Caco-2 (cell line): ENCODE measurements at places on chromosomes 7 and 10. TPM values are rescaled to one million over a fixed set of nuclear protein-coding genes. Genes with fewer than 3 reads are reported as not detected.

DNA sequence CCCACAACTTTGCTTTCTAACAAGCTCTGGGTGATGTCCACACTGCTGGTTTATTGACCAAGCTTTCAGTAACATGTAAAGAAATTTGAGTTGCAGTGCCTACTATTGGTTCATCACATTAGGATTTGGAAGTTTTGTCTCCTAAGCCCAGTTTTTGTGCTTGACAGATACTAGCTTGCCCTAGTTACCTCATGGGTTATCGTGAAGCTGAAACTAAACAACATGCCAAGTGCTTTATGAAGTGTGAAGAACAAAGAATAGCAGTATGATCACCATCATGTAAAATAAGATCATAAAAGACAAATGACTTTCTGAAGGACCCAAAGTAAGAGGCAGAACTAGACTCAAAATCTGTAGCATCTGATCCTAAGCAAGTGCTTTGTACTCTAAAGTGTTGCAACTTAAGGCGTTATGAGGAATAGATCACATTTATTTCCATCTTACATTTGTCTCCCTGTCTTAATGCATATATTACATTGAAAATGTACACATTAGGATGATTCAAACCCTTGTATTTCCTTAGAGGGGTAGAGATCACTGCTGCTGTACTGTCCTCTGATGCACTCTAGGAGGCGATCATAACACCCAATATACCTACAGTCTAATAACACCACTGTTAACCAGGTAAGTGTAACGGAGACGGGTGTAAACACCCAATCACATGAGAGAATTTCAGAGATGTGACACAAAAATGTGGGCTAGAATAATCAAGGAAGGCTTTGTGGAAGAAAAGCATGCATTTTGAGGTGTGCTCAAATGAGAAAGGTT, 71.3 kb downstream of the NRCAM start:
- H3K27me3 ChIP-seq = no peaks in the 10 kb centered on the region
- no peak overlapping the region for H3K27ac ChIP-seq
- H3K36me3 ChIP-seq = no peaks in the 10 kb centered on the region
- no peaks in the 10 kb centered on the region for H3K4me1 ChIP-seq

DNA sequence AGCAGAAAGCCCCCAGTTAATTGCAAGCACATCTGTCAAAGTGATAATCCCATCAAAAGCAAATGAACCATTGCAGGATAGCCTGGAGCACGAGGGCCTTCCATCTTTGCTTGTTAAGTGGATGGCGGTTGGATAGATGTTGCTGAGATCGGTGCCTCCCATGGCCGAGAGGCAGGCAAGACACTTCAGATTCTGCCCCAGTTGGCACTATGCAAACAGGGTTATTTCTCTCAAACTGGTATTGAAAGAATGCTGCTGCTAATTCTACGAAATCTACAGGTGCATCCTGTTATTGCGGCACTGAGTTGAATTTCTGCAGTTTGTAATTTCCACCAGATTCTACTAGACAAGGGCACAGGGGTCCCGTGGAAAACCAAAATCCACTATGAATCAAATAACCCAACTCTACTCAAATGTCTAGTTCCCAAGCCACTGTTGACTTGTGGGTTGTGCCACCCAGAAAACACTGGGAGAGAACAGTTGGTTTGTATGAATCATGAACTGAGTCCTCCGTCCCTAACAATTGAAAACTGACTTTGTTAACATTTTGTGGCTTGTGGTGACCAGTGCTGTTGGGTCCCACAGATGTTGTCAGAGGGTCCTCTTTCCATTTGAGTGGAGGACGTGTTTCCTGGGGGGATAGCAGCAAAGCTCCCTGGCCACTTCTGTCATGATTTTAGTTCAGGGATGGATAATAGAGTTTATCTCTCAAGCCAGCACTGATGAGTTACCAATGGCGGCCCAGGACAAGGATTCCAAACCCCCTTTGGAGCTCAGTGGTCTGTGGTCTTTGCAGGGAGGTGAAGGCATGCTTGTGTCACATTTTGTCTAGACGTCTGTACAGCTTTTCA, 7.1 kb upstream of the IL2RA start:
- H3K27me3 ChIP-seq = peaks cover 1% of the 10 kb centered on the region; the same call in 1 of the 2 replicates
- no peaks in the 10 kb centered on the region for H3K36me3 ChIP-seq
- no peak overlapping the region for H3K4me3 ChIP-seq
- DNase-seq = no peak
- no peaks in the 10 kb centered on the region for H3K4me1 ChIP-seq

DNA sequence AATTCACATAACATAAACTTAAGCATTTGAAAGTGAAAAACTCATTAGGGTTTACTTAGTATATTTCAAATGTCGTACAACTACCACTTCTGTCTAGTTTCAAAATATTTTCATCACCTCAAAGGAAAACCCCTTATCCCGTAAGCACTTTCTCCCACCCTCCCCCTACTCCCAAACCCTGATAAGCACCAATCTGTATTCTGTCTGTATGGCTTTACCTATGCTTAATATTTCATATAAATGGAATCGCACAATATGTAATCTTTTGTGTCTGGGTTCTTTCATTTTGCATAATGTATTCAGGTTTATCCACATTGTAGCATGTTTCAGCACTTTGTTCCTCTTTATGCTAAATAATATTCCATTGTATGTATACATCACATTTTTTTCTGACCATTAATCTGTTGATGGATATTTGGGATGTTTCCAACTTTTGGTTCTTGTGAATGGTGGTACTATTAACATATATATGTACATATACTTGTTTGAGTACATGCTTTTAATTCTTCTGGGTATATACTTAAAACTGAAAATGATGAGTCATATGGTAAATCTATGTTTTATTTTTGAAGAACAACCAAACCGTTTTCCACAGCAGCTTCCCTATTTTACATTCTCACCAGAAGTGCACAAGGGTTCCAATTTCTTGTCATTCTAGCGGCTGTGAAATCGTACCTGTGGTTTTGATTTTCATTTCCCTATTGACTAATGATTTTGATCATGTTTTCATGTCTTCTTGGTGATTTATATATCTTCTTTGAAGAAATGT, 6.2 kb upstream of the STARD3NL start:
- H3K27me3 ChIP-seq = no peaks in the 10 kb centered on the region
- no peaks in the 10 kb centered on the region for H3K36me3 ChIP-seq
- no peaks in the 10 kb centered on the region for H3K4me1 ChIP-seq
- DNase-seq = no peak

GRCh38 chr7:108345710-108346336, 110.4 kb downstream of the NRCAM start:
- H3K27ac ChIP-seq = no peak overlapping the region
- H3K4me1 ChIP-seq = peaks cover 45% of the 10 kb centered on the region
- H3K27me3 ChIP-seq = no peaks in the 10 kb centered on the region
- DNase-seq = no peak
- H3K4me3 ChIP-seq = no peak overlapping the region

- DNase-seq = no peak
- H3K4me1 ChIP-seq = no peaks in the 10 kb centered on the region
- H3K27me3 ChIP-seq = no peaks in the 10 kb centered on the region
Measured at GRCh38 chr7:83149466-83149865, 13.2 kb downstream of the PCLO start.

Gene NCF1
- 0.23 TPM in 1 of 2 replicates, not detected in the other for total RNA-seq

Gene ACSL5
- total RNA-seq = 46.6 and 47.9 TPM in 2 replicates

Gene PPIF
- total RNA-seq = 116 and 133 TPM in 2 replicates

Gene CACNB2
- total RNA-seq = 0.98 and 1.8 TPM in 2 replicates

Gene NPTX2
- total RNA-seq = not detected in 2 replicates
